Pons (tissue), 1 donor: ENCODE measurements at places on chromosomes 2 and 18.

DNA sequence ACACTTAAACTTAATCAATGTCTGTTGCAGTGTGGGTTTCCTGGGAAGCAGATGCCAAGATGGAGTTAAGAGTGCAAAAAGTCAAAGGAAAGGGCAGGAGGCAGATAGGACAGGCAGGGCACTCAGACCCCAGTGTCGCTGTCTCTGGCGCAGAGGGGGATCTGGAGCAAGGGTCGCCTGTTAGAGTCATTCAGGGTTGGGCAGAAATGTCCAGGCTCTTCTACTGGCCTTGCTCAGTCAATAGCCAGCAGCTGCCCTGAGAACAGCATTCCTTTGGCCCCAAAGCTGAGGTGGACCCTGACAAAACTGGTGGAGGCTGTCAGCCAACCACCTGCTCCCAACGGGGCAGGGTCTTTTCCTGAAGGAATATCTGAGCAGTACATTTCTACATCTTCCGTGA, 97.1 kb upstream of the SLC66A3 start:
- DNase-seq, result no peak

DNA sequence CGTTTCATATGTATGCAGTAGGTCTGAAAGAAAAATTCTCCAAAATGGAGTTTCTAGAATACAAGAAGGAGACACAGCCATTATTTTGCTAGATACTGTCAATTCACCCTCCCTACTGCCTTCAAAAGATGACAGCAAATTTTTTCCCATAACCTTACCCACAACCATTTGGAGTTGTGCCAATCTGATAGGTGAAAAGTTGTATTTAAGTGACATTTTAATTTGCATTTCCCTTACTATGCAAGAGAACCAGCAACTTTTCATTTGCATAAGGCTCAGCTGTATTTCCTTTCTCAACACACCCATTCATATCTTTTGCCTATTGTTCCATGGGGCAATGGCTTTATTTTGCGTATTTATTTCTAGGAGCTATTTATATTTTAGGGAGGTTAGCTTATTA, 31.4 kb upstream of the IL18RAP start:
- DNase-seq, result no peak

GRCh38 chr2:222783592-222783991, 77.2 kb upstream of the ACSL3 start:
- DNase-seq, result no peak

DNA sequence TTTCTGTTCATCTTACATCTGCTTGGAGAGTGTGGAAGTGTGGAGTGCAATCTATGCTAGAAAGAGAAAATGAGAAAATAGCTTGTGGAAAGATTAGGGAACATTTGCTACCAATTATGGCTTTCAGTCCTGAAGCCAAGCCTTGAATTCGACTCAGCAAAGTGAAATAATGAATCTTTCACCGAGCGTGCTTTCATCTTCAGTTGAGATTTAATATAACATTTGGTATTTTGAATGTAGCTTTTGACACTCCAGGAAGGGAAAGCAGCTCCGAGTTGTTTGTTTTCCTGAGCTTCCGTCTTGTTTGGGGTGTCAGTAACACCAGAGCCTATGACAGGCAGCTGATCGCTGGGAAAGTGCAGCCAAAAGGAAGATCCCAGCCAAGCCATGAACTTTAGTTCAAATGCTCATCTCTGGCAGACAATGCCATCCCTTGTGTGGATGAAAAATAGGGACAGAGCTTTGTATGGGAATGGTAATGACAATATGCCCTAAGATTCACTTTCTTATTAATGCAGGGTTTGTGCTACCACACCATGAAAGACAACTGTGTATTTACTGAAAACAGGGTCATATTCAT, 25.0 kb upstream of the PHLPP1 start:
- DNase-seq, result peak; percentile 99

GRCh38 chr2:8086796-8087479, 594.9 kb upstream of the ID2 start:
- DNase-seq, result no peak

GRCh38 chr2:190050001-190050400, 12.5 kb downstream of the MSTN start:
- DNase-seq, result no peak

DNA sequence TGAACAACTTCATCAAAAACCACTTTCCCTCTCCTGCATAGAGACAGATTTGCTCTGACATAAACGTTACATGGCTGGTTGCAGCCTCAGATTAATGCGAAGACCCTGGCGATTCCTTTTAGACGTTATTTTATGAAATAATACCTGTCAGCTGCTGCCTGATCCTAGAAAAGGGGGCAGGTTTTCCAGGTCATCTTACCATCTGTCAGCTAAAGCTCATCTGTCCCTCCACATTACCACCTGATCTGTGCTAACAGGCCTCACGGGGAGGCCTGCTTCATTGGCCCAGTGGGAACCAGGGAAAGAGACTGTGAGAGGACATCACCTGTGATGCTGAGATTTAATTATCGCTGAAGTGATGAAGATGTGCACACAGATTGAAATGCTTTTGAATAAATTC, 261.0 kb downstream of the ARHGAP15 start:
- no peak for DNase-seq

DNA sequence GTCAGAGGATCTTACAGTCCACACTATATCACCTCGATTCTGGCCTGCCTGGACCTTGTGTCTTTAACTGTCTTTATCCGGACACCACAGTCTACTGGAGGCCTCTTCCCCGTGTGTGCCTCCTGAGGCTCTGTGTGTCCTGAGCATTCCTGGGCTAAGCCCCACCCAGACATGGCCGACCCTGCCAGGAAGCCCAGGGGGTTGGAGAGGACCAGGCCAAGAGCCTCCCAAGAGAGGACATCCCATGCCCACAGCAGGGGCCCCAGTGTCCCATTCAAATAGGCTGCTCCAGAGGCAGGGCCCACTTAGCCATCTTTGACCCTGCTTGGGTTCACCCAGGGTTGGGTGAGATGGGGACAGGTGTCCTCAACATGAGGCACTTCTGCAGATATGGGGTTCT, 84.7 kb upstream of the OTOS start:
- DNase-seq, result no peak

DNA sequence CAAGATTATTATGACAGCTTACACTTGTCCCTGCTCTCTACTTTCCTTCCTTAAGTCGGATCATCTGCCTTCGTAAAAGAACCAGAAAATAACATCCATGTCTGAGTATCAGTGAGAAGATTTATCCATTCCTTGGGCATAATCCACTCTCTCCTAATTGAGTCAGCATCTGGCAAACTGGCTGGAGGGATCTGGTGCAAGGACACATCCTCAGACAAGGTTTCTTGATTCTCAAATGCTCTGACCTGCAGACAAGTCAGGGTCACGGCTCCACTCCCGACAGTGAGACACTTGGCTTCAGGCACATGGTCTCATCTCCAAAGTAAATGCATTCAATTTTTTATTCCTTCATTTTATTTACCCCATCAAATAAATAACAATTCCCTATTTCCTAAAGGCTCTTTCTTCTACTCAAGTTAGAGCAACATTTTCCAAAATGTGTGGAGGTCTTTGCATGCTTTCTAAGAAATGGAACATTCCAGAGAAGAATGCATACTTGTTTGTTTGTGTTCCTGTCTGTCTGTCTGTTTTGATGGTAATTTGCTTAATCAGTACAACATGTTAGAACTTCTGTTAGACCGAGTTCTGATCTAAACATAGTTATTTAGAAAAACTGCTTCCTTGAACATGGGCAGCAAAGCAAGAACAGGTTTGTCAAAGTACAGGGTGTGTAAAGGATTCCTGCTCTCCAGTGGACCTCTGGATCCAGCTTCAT, 246.9 kb downstream of the IRS1 start:
- no peak for DNase-seq
